ENCODE measurements at places on chromosomes 2 and 18.

GRCh38 chr2:98436734-98437133, 7.9 kb upstream of the INPP4A start:
- no peak for DNase-seq

DNA sequence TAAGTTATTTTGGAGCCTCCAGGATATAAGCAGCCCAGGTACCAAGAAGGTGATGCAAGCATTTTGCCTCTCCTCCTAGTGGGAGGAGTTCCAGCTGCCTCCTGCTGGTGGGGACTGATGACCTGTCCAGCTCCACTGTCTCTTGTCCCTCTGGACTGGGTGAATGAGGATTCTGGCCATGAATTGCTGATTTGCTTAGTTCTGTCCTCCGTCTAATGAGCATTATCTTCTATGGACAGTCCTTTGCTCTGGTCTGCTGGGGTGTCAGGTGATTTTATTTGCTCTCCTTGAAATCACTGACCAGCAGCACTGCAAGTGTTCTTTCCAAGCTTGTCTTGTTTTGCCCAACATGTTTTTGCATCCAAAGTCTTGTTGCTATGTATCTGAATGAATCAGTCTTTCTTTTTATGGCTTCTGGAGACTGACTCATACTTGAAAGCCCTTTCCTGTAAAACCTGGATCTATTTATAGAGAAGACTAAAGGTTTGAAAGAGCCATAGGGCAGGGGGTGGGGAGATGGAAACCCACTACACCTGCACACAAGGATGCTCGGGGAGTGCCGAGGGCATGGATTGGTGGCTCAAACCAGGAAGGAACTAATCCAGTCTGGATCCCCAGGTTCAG, 40.5 kb upstream of the EFHD1 start:
- no peak for DNase-seq

DNA sequence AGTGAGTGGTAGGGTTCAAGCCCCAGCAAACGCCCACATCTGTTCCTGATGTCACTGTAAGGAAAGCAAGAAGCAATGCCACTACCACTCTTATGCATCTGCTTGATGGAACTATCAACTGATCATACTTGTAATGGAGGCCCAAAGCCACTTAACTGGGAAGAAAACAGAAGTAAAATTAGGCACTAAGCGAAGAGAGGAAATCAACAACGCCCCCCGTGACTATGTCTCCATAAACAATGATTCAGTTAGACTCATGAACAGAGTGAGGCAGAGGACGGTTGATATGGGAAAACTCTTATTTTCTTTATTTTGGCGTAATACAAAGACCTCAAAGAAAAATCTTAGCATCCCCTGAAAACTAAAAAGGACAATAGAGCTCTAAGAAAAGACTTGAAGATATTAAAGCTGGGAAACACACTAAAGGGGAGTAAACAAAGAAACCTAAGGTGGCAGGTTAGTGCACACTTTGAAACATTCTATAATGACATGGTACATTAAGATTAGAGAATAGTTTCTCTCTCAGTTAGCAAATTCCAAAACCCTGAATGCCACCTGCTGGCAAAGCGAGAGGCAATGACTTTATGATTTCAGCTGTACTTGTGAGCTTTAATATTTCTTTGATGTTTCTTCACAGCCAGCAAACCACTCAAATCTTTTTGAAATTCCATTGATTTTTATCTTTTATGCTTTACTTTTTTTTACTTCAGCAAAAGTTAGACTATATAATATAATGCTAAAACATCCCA, 86.5 kb downstream of the LRP2 start:
- no peak for DNase-seq

- DNase-seq, result no peak
Observed at GRCh38 chr18:10444314-10445006, 10.0 kb upstream of the APCDD1 start.

GRCh38 chr2:11761259-11761658, 14.8 kb downstream of the LPIN1 start:
- DNase-seq, result peak; percentile 25

GRCh38 chr2:44599130-44599529, 237.4 kb downstream of the CAMKMT start:
- DNase-seq, result no peak

GRCh38 chr2:7857904-7858303, 824.0 kb upstream of the ID2 start:
- DNase-seq, result peak; percentile 7

GRCh38 chr2:238741277-238741676, 106.6 kb upstream of the TWIST2 start:
- DNase-seq, result no peak

DNA sequence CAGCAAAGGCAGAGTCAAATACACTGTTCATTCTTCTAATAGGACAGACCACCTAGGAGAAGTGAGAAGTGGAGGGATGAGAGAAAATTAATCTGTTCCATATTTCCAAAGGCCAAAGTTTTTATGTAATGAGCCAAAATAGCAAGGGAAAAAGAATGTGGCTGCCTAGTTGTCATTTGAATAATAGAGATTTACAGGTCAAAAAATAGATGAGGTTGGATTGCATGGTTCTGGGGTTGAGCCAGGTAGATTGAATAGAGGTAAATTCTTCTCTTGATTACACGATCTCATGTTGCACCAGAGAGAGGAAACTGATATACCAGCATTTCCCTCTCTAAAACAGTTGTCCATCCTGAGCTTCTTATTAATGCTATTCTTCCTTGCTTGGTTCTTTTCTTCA, 325.8 kb downstream of the CCDC178 start:
- DNase-seq, result peak; percentile 41

DNA sequence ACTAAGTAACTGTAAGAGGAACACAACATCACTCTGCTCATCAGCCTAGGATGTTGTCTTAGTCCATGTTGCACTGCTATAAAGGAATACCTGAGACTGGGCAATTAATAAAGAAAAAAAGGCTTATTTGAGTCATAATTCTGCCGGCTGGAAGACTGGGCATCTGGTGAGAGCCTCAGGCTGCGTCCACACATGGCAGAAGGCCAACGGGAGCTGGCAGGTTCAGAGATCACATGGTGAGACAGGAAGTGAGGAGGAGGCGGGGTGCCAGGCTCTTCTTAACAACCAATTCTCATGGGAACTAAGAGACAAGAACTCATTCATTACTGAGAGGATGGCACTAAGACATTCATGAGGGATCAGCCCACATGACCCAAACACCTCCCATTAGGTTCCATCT, 46.8 kb downstream of the EPG5 start:
- peak; percentile 85 for DNase-seq

Data from NCI-H2029 (cell line).